ENCODE measurements at places on chromosomes 5 and 9.

DNA sequence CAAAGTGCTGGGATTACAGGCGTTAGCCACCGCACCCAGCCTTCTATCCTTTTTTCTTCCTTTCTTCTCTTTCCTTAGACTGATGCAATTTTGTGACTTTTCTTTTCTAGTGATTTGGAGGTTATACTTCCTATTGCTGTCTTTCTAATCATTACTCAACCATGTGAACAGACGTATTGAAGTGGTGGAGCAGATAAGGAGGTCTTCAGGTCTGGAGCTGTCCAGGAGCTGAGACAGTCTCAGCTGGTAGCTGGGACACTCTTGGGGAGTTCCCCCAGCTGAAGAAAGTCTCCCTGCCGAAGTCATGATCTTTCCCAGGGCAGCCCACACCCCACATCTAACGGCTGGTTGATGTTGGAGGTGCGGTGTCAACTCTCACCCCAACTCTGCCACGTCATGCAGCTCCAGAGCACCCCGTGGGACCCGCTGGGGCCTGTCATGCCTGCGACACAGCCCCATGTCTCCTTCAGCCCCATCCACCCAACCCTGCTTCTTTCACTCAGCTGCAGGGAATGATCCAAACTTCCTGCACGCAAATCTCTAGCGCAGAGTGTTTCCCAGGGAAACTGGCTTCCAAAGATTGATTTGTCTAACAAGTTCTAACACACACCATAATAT is 41.1 kb downstream of the NSUN2 start:
- no peak for DNase-seq

DNA sequence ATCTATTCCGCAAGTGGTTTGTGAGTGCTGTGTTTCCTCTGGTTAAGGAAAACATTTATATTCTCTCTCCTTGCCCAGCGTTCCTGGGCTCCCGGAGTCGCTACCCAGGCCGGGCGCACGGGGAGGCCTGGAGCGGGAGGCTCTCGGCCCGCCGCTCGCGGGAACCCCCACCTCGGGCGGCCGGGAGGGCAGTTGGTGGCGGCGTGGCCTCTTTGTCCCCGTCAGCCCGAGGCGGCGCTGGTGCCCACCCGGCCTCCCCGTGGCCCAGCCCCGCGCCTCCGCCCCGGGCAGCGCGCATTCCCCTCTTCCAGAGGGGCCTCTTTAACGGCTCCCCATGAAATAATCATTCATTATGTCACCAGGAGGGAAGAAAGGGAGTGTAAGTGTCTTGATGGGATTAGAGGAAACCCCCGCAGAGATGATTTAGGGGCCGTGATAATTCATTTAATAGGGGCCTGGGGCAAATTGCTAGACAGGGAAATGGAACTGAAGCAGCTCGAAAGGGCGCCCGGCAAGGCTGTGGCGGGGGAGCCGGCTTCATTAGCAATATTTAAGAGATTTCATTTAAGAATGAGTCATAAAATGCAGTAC is 181.9 kb upstream of the TBCA start:
- DNase-seq = no peak

DNA sequence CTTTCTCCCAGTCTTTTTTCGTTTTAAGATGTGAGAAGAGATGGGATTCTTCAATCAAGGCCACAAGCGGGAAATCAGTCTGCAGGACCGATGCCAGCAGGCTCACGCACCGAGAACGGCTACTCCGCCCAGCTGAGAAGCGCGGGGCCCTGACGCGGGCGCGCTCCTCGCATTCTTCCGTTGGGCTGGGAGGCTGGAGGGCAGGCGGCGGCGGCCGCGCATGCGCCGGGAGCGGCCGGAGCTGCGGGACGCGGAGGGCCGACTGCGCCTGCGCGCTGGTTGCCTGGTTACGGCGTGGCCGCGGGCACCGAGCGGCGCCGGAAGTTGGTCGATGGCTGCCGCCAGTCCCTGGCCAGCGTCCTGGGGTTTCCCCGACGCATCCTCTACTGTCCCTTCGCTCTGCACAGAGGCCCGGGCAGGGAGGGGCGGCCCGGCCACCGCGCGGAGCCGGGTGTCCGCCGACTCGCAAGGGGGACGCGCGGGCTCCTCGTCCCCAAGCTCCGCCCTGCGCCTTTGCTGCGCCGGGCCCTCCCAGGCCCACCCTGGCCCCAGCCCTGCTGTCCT is 831 bp upstream of the SEC16A start:
- DNase-seq = peak; percentile 99

DNA sequence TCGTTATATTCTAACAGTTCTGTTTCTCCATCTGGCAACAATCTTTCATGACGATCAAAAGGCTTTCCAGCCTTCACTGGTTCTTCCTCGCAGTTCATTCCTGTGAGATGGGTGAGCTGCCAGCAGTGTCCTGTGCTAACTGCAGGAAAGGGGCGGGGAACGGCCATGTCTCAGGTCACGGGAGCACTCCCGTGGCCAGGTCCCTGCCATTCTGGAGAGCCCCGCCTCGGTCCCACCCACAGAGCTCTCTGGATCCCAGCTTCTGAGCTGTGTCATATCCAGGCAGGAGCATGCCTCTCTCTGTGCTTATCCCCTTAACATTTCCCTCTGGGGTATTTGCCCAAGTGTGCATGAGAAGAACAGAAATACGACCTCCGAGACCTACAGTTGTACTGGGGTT is 297.8 kb upstream of the IRX2 start:
- no peak for DNase-seq

DNA sequence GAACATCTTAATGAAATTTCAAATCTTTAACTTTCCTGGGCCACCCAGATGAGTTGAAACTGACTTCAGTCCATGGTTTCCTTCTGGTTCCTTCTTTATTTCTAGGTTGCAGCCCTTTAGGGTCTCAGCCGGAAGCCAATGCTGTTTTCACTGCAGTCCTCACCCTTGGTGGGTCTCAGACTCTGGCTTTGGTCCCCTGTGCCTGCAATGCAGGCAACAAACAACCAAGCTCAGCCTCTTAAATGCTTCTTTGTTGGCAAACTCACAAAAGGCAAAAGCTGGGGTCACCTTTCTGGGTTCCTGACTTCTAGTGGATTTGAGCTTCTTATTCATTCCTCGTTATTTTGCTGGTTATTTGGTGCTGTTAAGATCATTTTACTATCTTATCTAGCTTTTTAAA is 19.3 kb upstream of the APC start:
- no peak for DNase-seq

DNA sequence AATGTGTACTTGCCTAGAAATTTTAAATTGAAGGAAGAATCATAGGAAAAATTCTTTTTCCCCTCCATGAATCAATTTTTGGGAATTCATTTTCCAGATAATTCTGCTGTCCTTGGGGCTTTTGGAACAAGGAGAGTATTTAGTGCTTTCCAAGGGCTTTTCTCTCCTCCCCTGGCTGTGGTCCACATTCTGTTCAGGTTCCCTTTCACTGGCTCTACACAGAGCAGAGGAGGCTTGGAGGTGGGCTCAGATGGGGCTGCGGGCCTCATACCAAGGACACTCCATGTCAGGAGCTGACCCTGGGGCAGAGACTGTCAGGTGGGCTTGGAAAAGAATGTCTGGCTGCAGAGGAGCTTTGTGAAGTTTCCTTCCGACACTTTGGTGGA is 128.1 kb downstream of the GADD45G start:
- DNase-seq = no peak

GRCh38 chr9:109974143-109974917 is 194.3 kb downstream of the PALM2AKAP2 start:
- DNase-seq = no peak

DNA sequence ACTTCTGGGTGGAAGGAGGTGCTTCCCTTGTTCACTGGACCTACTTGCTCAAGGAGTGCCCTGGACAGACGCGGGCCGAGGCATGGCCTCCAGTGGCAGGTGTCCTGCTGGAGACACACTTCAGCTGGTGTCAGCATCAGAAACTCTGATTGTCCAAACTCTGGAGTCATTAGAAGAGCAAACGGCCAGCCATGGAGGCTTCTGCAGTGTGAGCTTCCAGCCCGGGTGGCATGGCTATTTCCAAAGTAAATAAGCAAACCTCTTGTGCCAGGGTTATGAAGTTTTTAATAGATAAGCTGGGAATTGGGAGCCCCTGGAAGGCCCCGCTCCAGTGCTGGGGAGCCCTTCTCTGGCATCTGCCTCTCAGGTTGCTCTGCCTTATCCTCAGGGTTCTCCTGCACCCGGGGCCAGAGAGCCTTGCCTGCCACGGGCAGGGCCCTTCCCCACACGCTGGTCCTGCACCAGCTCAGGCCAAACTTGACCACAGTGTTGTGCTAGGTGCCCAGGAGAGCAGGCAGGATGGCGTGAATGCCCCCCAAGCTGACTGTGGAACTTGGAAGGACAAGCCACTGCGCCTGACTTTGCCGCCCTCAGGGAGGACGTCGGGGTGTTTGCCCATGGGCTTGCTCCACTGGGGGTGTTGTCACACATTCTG is 285.6 kb downstream of the GADD45G start:
- no peak for DNase-seq
